ENCODE measurements at places on chromosomes 6 and 20.

- no peak for DNase-seq
These were observed 279.1 kb upstream of the THEMIS start for GRCh38 chr6:128179876-128180438.

GRCh38 chr20:21229163-21229562 lies 74.0 kb upstream of the XRN2 start:
- DNase-seq = no peak

DNA sequence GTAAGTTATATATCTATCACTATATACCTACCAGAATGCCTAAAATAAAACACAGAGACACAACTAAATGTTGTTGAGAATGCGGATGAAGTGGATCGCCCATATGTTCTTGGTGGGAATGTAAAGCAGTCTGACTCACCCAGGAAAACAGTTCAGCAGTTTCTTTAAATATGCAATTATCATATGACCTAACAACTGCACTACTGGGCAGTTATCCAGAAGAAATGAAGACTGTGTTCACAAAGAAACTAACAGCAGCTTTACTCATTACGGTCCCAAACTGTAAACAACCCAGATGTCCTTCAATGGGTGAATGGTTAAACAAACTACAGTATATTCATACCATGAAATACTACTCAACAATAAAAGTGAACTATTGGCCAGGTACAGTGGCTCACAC lies 14.3 kb upstream of the ZC3H12D start:
- DNase-seq = peak; percentile 92

DNA sequence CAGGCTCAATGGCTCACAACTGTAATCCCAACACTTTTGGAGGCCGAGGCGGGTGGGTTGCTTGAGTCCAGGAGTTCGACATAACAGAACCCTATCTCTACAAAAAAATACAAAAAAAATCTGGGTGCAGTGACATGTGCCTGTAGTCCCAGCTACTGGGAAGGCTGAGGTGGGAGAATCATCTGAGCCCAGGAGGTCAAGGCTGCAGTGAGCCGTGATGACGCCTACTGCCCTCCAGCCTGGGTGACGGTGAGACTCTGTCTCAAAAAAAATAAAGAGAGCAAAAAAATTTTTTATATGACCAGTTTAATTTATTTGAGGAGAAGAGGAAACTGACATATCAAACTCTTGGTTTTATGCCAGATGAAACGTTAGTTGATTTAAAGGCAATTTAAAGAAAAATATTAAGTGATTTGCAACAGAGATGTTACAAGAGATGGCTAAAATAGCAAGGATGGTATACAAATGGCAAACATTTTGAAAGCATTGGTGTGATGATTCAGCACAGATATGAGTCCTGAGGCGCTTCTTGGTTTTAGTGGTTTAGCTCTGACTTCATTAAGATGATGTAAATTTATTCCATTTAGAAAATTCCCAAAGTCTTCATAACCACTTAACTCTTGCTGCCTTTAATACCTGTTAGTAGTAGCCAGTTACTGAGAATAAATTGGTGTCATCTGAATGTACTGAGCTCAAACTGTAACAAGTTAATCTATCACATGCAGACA lies 17.7 kb downstream of the GTF2H5 start:
- DNase-seq = peak; percentile 75

- no peak for DNase-seq
These were observed 609 bp downstream of the OGFRL1 start for GRCh38 chr6:71289039-71289801.

- no peak for DNase-seq
These were observed 58.6 kb upstream of the EEF1A1 start for GRCh38 chr6:73579389-73579788.
